ENCODE measurements at places on chromosomes 7 and 10. TPM values are rescaled to one million over a fixed set of nuclear protein-coding genes. Genes with fewer than 3 reads are reported as not detected.

DNA sequence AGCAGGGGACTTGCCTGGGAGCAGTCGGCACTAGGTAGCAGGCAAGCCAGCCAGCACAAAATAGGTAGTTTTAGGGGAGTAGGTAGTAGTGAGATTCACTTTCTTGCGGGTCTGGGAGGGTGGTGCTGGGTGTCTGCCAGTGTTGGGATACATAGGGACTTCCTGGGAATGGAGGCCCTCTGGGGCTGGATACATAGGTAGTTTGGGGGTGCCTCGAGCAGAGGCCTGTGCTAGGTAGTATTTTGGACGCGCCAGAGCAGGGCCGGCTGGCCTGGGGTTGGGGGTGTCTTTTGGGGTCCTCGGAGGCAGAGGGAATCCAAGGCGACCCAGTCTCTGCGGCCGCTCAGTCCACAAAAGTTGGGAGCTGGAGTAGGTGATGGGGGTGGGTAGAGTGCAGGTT lies 2.0 kb upstream of the HOXA3 start:
- H3K27ac ChIP-seq: no peak overlapping the region
- no peaks in the 10 kb centered on the region for H3K36me3 ChIP-seq
- peaks cover 10% of the 10 kb centered on the region for H3K4me1 ChIP-seq
- no peaks in the 10 kb centered on the region for H3K27me3 ChIP-seq

- H3K27ac ChIP-seq: peak overlapping the region; percentile 100
- H3K27me3 ChIP-seq: no peaks in the 10 kb centered on the region
- no peak overlapping the region for H3K4me3 ChIP-seq
- no peaks in the 10 kb centered on the region for H3K36me3 ChIP-seq
- peaks cover 32% of the 10 kb centered on the region for H3K4me1 ChIP-seq
- no peak for DNase-seq
Observed at GRCh38 chr7:47759056-47759706, 177.3 kb upstream of the TNS3 start.

DIP2C gene
- 13.2 TPM for total RNA-seq

- DNase-seq: no peak
- H3K36me3 ChIP-seq: no peaks in the 10 kb centered on the region
- H3K27me3 ChIP-seq: no peaks in the 10 kb centered on the region
- H3K4me3 ChIP-seq: no peak overlapping the region
- H3K4me1 ChIP-seq: 0 out of 2 replicates have a peak, but pooled peaks cover 7% of the 10 kb centered on the region
Observed at GRCh38 chr10:44992070-44992731, 8.5 kb upstream of the ZNF22 start.

SLC25A40 gene
- total RNA-seq: 43.7 TPM

GRCh38 chr10:12643279-12643678 lies 293.9 kb downstream of the CAMK1D start:
- H3K36me3 ChIP-seq: no peaks in the 10 kb centered on the region
- no peaks in the 10 kb centered on the region for H3K4me1 ChIP-seq
- H3K4me3 ChIP-seq: no peak overlapping the region
- no peak overlapping the region for H3K27ac ChIP-seq
- H3K27me3 ChIP-seq: no peaks in the 10 kb centered on the region

PNLIPRP1 gene
- total RNA-seq: 0.95 TPM

DNA sequence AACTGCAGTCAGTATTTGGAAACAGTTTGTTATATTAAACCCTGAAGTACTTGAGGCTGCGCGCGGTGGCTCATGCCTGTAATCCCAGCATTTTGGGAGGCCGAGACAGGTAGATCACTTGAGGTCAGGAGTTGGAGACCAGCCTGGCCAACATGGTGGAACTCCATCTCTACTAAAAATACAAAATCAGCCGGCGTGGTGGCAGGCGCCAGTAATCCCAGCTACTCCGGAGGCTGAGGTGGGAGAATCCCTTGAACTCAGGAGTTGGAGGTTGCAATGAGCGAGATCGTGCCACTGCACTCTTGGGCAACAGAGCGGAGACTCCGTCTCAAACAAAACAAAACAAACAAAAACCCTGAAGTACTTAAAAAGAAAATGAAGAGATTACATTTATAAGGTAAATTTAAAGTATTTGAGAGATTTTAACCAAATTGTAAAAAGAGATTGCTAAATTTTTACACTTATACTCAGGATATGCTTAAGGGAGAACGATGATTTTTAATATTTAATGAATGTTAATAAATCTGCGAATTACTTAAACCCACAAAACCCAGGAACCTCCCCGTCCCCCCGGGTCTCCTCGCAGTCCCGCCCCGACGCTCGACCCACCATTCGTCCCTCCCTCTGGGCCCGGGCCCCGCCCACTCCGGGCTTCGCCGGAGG lies 425 bp upstream of the MTG1 start:
- peaks cover 13% of the 10 kb centered on the region for H3K4me1 ChIP-seq
- peaks cover 6% of the 10 kb centered on the region for H3K36me3 ChIP-seq
- peak overlapping the region; percentile 79 for H3K27ac ChIP-seq
- peak overlapping the region; percentile 99 for H3K4me3 ChIP-seq

GRCh38 chr10:17037910-17038309 lies 91.7 kb downstream of the CUBN start:
- peak overlapping the region; percentile 56 for H3K27ac ChIP-seq
- no peaks in the 10 kb centered on the region for H3K27me3 ChIP-seq
- H3K36me3 ChIP-seq: no peaks in the 10 kb centered on the region
- no peaks in the 10 kb centered on the region for H3K4me1 ChIP-seq
- no peak for DNase-seq

VAX1 gene
- total RNA-seq: 4.6 TPM

- DNase-seq: no peak
- H3K27ac ChIP-seq: no peak overlapping the region
- no peaks in the 10 kb centered on the region for H3K27me3 ChIP-seq
- peaks cover 6% of the 10 kb centered on the region for H3K36me3 ChIP-seq
Observed at GRCh38 chr7:23205577-23205908, 23.7 kb downstream of the NUP42 start.

CPA2 gene
- total RNA-seq: 0.87 TPM

DNA sequence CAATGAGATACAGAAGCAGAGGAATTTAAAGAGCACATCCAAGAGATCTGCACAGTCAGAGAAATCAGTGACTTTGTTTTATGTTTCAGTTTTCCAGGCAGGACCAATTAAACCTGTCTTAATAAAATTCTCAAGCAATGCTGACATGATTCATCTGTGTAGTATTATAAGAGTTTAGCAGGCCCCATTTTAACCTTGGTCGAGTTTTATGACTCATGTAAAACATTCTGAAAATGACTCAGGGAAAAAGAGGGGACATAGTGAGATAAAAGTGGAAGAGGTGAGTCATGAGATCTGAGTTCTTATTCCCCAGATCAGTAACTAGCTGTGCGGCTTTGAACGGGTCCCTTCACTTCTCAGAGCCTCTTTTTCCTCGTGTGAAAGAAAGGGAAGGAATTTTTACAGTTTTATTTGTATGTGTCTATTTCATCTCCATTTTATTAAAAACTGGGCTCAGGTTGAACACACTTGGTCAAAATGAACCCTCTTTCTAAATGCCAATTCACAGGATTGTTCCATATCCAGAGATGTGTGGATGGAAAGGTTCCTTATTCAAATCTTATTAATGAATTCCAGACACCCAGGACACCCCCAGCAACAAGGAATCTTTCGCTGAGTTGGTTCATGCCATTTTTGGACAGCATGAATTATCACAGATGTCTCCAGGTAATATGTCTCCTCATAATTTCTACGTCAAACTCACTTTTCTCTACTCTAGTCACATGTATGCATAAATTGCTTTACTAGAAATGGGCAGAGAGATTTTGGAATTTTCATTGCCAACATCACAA lies 143.2 kb downstream of the JAZF1 start:
- peak overlapping the region; percentile 93 for H3K27ac ChIP-seq
- H3K27me3 ChIP-seq: no peaks in the 10 kb centered on the region
- H3K4me3 ChIP-seq: no peak overlapping the region
- no peaks in the 10 kb centered on the region for H3K36me3 ChIP-seq
- peaks cover 76% of the 10 kb centered on the region for H3K4me1 ChIP-seq

MYL10 gene
- not detected for total RNA-seq

DNA sequence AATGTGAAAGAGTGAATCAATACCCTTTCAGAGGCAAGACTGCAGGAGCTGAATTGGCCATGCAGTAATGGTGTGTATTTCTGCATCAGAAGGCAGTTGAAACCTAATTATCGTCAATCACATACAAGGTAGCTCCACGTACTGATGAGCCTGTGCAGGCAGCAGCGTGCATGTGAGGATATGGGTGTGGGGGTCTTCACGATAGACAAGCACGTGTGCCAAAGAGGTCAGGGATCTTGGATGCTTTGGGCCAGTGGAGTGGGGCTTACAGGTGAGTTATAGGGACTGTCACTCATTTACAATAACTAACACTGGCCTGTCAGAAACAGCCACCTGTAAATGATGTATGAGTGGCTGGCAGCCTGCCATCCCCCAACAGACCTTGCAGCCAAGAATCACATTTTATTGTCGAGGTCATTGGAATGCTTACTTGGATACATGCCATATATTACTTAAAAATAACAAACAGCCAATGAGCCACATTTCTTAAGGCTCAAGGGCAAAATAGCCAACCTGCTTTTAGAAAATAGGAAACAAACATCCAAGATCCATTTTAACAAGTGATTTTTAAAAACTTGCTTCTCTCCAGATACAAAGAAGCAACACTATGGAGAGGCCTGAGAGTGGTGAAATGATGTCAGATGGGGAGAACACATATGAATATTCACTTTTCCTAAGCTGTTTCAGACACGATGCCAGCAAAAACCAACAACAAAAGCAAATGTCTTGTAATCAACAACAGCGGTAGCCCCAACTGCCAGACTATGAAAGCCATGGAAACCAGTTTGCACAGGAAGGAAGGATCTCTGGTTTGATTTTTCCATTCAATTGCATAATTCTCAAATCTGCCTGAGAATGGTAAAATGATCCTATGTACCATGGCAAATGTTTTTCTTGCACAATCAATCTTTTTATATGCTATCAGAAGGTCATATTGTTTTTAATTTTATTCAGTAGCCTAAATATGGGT lies 210.7 kb downstream of the SKAP2 start:
- DNase-seq: no peak
- H3K4me3 ChIP-seq: no peak overlapping the region
- peaks cover 9% of the 10 kb centered on the region for H3K4me1 ChIP-seq
- no peak overlapping the region for H3K27ac ChIP-seq
- H3K27me3 ChIP-seq: peaks cover 4% of the 10 kb centered on the region

Data from Panc1 (cell line).